Hematopoietic multipotent progenitor cell treated with erythropoietin and hydrocortisone succinate and interleukin-3 and kit ligand, for 17 days (in vitro differentiated cells): ENCODE measurements at places on chromosomes 1 and 21.
A peak's percentile ranks its signal among the peaks of the same experiment; 100 is the strongest.

- DNase-seq = no peak
Measured at GRCh38 chr1:57506941-57507340, 83.1 kb upstream of the DAB1 start.

DNA sequence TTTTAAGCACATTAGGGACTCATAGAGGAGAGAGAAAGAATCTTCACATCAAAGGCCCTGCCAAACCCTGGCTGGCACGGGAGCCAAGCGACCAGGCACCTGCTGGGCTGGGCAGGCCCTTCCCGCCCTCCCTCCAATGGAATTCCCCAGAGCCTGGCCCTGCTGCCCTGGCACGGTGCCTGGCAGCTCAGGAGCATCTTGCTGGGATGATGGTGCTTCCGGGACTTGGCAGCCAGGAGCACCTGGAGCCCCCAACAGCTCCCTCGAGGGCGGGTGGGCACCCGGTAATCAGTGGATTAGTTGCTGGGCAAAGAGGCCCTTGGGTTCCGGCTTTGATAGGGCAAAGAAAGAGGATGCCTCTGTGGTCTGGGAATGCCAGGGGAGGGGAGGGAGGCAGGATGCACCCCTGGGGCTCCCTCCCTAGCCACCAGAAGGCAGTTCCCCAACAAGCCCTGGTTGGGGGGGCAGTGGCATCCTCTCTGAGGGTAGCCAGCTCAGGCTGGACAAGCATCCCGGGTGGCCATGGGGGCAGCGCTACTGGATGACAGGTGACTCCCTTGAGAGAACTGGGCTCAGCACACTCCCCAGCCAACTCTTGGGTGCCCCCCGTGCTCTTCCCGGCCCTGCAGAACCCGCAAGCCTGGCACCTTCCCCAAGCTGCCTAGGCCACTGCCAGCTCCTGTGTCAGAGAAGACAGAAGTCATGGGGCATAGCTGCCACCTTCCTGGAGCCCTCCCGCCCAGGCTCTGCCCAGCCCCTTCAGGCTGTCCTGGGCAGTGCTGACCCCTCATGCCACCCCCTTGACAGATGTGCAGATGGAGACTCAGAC is 26.4 kb downstream of the KRTAP10-1 start:
- no peak for DNase-seq

DNA sequence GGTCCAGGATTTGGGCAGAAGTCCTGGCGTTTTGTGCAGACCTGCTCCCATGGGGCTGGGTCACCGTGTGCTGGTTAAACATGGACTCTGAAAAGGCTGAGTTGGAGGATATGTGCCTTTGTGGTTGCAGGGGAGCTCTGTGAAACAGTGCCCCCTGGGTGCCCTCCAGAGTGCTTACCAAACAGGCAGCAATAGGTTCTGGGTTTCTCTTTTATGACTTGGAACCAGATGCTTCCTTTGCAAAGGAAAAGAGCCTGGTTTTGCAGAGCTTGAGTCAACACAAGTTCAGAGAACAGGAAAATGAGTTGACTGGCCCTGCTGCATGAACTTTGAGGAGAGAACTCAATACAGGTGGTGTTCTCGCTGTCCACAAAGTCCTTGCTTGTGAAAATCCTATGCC is 288.9 kb downstream of the TM2D1 start:
- no peak for DNase-seq

DNA sequence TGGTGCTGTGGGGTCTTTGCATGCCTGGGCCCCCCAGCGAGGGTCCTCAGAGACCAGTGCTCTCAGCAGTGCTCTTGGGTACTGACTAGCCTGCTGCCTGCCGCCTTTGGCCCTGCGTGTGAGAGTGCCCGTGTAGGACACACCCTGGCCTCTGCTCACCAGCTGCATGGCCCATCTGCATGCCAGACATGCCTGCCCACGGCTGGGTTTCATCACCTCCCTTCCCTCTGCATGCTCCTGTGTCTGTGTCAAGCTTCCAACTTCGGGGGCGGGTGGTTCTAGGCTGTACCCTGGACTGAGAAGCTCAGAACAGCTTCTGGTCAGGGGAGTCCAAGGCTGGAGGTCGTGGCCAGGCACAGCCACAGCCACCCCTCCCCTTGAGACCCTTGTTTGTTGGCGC is 56.9 kb downstream of the PTPRF start:
- DNase-seq = no peak

- peak; percentile 81 for DNase-seq
Measured at GRCh38 chr1:226001963-226002666, 3.0 kb upstream of the SDE2 start.

- DNase-seq = no peak
Measured at GRCh38 chr1:227416156-227416830, 98.0 kb upstream of the CDC42BPA start.

DNA sequence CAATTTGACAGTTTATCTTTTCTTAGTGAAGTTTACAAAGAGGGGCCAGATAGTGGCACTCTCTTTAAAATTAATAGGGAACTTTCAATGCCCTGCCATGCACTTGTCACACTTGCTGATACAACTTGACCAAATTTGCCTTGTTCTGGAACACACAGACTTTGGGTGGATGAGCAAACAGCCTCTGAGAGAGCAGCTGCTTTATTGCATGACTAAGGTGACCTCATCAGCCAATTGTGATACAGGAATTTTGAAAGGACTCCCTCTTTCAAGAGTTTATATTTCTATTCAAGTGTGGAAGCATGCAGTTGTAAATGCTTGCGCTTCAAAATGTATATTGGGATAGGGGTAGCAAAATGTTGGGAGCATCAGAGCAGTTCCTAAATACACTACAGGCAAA is 2.1 kb upstream of the RGS1 start:
- DNase-seq = no peak

DNA sequence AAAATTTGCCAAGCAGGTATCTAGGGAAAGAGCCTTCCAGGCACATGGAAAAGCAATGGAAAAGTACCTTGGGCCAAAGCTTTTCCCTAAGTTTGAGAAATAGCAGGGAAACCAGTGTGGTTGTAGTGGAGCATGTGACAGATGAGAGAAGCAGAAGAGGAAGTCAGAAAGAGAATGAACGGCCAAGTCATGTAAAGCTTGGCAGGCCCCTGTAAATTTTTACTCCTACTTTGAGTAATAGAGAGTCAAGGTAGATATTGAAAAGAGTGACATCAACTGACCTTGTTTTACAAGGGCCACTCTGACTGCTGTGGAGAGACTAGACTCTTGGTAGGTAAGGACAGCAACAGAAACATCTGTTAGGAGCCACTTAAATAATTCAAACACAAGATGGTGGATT is 180.9 kb upstream of the PRMT6 start:
- no peak for DNase-seq

DNA sequence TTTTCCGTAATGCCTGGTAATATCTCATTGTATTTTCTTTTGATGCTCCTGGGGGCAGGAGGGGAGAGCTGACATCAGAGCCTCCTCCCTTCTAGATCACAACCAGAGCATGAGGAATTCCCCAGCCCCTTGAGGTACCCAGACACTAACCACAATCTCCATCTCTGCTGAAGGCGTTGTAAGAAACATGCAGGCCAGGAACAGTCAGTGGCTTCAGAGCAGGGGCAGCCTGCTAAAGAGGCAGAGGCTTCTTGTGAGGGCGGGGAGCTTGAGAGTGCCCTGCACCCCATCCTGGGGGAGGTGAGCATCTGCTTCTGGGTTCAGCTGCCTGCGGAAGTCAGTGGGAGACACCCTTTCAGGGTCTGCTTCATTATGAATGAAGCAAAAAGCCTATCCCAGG is 19.0 kb downstream of the MAPKAPK2 start:
- no peak for DNase-seq

- DNase-seq = no peak
Measured at GRCh38 chr1:242088875-242089274, 90.0 kb upstream of the MAP1LC3C start.

GRCh38 chr1:77540501-77541161 is 141.8 kb downstream of the ZZZ3 start:
- DNase-seq = no peak

- DNase-seq = no peak
Measured at GRCh38 chr1:245197911-245198379, 43.2 kb downstream of the KIF26B start.

GRCh38 chr1:98260839-98261238 is 340.0 kb upstream of the DPYD start:
- DNase-seq = no peak

- no peak for DNase-seq
Measured at GRCh38 chr1:165855010-165855838, 27.8 kb downstream of the UCK2 start.

DNA sequence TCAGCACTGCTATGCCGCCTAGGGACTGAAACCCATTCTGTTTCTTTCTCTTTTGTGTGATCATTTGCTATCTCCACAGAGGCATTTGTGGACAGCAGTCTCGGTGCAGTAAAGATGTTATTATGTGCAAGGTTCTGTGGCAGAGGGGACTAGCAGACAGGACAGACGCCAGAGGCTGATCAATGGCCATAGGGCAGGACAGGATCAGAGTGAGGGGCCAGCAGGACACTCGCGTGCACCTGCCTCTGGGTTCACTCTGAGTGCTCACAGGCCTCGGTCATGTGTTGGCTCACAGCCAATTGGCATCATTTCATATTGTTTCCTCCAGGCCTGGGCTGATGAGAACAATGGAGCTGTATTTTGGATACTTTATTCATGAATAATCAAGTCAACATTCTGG is 212.6 kb downstream of the TGFB2 start:
- no peak for DNase-seq

DNA sequence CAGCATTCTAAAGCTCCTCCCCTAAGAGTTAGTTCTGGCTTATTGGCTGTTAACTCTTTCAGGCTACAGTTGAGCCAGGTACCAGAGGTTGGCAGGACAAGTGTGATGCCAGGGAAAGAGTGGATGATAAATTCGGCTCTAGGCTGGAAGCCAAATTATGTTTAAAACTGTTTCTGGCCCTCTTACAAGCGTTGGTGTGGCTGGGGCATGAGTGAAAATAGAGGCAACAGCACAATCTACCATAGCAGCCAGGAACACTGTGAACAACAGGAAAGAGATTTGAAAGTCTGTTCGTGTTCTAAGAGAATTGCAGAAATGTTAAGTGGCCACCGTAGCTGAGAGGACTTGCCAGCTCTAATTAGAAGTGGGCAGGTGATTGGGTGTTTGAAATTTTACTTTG is 84.2 kb downstream of the CDC7 start:
- no peak for DNase-seq

DNA sequence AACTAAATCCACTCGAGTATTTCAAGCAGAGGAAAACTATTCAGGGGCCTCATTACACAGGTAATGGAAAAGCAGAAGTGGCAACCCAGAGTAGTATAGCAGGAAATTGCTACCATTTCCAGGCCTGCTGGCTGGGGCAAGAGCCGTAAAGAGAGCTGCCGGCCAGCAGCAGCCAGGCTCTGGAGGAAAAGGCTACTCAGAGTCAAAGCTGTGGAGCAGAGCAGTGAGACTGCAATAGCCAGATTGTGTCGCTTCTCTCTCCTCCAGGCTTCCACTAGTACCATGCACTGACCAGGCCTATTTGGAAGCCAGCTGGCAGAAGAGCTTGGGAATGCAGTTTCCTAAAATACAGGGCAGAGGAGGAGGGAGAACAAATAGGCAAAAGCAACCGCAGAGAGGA is 155.5 kb downstream of the OMA1 start:
- DNase-seq = no peak

DNA sequence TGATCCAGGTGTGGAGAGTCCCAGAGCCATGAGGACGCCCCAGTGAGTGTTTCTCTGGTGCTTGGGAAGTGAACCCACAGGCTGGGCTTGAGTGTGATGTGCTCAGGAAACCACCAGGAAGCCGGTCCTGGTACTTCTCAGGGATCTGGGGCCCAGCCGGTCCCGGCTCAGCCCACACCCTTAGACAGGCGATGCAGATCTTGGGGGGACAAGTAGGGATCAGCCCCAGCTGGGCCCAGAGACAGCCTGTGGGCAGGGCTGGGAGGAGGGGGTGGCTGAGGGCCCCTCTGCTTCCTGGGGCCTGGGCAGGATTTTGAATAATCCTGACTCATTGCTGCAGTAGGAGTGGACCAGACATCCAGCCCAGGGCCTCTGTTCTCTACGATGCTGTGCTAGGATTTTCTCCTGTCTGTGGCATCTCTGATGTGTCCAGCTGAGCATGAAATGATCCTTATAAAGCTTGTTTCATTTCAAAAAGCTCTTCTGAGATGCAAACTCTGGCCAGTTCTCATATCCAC is 698.0 kb downstream of the PTPRU start:
- no peak for DNase-seq

- peak; percentile 51 for DNase-seq
Measured at GRCh38 chr1:78052685-78053405, 7.1 kb downstream of the GIPC2 start.

GRCh38 chr1:221509575-221510355 is 232.1 kb downstream of the DUSP10 start:
- no peak for DNase-seq

DNA sequence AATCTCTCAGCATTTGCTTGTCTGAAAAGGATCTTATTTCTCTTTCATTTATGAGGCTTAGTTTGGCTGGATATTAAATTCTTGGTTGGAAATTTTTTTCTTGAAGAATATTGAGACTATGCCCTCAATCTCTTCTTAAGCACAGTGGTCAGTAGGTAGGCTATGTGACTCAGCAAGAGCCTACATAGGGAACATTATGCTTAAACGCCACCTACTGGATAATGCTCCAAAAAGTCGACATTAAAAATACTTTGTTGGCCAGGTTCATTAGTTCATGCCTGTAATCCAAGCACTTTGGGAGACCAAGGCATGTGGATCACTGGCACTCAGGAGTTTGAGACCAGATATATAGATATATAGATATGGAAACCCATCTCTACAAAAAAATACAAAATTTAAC is 678.0 kb upstream of the USP24 start:
- DNase-seq = no peak

GRCh38 chr1:159000625-159001024 is 9.1 kb upstream of the IFI16 start:
- no peak for DNase-seq

- DNase-seq = no peak
Measured at GRCh38 chr1:215377746-215378145, 189.4 kb upstream of the KCTD3 start.

GRCh38 chr1:172761581-172762486 is 102.9 kb downstream of the FASLG start:
- DNase-seq = no peak

DNA sequence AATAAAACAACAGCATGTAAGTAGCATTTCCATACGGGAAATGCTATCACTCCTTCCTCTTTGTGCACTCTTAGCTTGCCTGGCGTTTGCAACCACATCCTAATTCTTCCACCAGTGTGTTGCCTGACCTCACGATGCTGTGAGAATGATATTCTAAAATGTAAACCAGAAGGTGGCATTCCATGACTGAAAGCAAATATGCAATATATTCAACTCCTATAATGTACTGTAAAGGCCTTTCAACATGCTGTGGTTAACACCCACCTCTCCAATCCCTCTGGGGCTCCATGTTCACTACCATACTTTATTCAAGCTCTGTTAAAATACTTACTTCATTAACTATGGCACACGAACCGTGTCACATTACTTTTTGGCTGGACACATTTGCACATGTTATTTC is 420.6 kb upstream of the DEPDC1 start:
- no peak for DNase-seq
